ENCODE measurements at places on chromosomes 4 and X.

- DNase-seq: no peak
These were observed 166.6 kb downstream of the SPRY1 start for GRCh38 chr4:123562994-123563750.

GRCh38 chrX:37666516-37666915, 19.1 kb upstream of the XK start:
- no peak for DNase-seq

DNA sequence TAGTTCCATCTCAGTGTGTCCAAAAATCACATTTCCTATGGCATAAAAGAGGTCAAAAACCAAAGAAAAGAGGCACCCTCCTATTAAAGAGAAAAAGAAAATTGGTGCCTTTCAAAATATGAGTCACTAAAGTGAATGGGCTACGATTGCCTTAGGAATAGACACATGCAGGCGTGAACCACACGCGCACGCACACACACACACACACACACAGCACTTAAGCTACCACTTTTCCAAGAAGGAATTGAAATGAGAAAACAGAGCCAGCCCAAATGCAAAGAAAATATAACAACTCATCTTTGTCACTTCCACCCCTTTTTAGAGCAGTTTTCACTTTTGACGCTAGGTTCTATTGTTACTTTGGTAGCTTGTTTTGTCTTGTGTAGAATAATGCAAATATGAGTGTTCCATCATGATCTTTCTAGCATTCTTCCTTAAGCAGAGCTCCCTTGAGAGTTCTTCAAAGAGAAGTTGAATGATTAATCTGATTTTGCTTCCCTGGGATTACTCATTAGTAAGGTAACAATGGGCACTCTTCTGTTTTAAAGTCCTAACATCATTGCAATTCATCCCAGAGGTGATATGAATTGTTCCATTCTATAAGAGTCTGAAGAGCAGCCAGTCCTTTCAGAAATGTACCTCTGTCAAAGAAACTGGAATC, 239.2 kb upstream of the GNPDA2 start:
- DNase-seq: no peak

DNA sequence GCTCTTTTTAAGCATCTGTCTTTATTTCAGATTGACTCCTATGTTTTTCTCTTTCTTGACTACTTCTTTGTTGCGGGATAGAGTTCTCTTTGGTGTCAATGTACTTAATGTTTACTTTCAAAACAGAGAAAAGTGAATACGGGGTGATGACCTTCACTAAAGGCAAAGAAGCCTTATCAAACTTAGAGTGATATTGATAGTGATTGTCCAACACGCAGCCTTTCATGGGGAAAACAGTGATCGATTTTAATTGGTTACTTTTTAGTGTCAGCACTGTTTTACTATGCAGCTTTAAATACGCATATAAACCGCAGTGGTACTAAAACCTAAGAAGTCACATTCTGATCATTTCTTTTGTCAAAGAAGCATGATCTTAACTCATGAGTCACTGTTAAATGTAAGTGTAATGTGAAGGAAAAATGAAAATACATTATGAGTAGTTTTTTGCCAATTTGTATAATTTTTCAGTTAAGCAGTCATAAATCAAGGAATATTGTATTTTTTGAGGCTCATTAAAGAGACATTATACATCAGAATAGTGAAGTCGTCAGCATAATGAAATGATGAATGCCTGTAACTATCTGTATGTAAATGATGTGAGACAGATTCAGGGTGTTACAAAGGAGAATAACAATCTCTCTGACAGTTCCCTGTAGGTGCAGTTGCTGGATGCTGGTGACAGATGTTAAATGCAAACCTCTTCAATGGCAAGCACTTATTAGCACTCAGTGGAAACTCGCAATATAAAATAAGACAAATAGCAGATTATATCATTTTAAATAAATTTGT, 2082.8 kb upstream of the TENM3 start:
- no peak for DNase-seq

DNA sequence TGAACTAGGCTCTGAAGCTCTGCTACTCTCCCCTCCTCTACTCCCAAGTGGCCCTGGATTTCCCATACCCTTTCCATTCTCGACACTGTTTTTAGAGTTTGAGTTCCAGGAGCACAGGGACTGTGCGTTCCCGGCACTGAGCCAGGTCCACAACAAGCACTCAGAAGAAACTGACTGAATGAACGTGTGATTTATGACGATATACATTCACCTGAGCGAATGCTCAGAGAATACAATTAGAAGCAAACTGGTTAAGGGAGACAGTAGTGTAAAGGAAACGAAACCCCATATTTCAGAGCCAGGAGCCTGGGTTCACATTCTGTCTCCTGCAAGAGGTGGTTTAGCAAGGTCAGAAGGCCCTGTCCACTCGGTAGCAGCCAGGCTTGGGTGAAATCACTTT, 1.4 kb upstream of the KIAA0232 start:
- DNase-seq: no peak

DNA sequence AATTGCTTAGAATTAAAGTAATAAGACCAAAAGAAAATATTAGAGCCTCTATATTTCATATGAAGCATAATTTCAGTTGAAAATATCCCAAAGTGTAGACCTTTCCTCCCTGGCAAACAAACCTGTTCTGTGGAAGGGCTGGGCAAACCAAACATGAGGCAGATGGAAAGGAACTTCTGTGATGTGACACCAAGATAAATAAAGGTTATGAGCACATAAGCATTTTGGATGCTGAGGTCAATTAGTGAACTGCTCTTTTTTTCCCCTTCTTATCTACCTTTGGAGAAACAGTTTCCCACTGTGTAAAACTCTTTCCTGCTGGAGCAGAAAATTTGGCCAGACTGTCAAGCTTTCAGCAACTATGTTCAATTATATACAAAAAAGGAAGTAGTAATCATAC, 109.6 kb upstream of the STIM2 start:
- DNase-seq: no peak

DNA sequence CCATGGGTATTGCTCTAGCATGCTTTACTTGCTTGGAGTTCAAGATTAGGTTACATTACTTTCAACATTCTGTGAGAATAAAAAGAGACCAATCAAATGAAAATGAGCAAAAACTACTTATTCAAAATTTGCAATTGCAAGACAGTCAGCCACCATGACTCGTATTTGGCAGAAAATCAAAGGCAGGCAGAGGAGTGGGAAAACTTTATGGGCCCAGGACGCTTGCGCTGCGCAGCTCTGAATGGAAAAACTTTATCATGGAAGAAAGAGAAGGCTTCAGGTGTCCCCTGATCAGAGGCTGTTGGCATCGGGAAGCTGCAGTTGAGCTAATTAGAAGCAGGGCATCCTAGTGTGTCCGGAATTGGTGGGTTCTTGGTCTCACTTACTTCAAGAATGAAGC, 250.6 kb downstream of the USP46 start:
- DNase-seq: no peak

GRCh38 chr4:38831653-38832052, 25.0 kb downstream of the TLR6 start:
- DNase-seq: no peak

- no peak for DNase-seq
These were observed 102.9 kb upstream of the EOLA2 start for GRCh38 chrX:150041208-150041607.

- DNase-seq: peak; percentile 59
These were observed 4.7 kb downstream of the RASGEF1B start for GRCh38 chr4:81466841-81467671.
